CD4-positive, alpha-beta T cell treated with Interleukin-4 for 4 hours (primary cell): ENCODE measurements at places on chromosomes 16 and 17.

GRCh38 chr17:49848019-49848473, at the start of gene TAC4:
TSS of gene TAC4 (minus strand) at chr17:49848069. CDS start at chr17:49848017, 52 bp downstream.
- no peak for DNase-seq

- no peak for DNase-seq
Measured at GRCh38 chr17:57898487-57899311, 48.9 kb upstream of the MRPS23 start.

GRCh38 chr17:77521076-77521475, 380.3 kb downstream of the SEC14L1 start:
- no peak for DNase-seq

DNA sequence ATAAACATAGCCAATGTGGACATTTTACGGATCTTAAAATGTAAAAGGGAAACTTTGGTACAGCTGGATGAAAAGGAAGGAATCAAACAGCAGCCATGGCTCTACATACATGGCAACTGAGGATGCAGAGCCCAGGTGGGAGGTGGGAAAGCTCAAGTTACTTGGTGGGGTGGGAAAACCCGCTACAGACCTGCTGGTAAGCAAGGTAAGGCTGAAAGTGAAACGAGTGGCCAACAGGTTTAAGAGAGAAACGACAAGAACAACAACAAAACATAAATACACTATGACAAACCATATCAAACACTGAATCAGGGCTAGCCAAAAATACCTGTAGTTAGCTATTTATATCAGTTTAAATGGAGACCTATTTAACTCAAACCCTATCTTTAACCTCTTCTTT, 185.3 kb downstream of the CEP112 start:
- DNase-seq = no peak

GRCh38 chr16:2756288-2757015, 4.0 kb downstream of the SRRM2 start:
- no peak for DNase-seq

DNA sequence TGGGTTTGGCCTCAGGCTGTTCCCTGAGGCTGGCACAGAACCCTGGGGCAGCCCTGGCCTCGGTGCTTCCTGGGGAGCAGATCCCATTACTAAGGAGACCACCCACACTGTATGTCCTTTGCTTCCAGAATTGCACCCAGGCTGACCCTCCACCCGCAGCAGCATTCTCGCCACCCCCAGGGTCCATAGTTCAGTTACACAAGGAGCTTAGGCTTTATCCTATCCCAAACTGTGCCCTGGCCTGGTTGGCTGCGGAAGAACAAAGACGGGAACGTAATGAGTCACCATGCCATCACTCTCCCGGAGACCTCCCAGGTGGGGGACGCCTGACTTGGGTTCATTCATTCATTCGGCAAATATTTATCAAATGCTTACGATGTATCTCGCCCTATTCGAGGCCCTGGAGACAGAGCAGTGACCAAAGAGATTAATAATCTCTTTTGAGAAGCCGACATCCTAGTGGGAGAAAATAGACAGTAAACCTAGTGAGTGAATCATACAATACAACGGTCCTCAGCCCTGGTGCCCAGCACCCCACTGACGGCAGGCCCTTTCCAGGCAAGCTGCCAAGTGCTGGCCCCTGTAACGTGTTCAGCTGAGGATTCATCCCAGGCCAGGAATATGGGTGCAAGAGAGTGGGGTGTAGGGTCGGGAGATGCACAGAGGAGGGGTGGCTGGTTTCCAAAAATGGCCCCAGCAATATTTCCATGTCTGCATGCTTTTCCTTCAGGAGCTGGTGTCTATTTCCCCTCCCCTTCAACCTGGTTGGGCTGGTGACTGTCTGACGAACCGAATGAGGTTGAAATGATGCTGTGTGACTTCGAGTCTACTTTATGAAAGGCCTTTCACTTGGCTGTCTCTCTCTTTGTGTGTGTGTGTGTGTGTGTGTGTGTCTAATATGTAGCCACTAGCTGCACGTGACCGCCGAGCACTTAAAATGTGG, 134.2 kb downstream of the MGAT5B start:
- DNase-seq = no peak

DNA sequence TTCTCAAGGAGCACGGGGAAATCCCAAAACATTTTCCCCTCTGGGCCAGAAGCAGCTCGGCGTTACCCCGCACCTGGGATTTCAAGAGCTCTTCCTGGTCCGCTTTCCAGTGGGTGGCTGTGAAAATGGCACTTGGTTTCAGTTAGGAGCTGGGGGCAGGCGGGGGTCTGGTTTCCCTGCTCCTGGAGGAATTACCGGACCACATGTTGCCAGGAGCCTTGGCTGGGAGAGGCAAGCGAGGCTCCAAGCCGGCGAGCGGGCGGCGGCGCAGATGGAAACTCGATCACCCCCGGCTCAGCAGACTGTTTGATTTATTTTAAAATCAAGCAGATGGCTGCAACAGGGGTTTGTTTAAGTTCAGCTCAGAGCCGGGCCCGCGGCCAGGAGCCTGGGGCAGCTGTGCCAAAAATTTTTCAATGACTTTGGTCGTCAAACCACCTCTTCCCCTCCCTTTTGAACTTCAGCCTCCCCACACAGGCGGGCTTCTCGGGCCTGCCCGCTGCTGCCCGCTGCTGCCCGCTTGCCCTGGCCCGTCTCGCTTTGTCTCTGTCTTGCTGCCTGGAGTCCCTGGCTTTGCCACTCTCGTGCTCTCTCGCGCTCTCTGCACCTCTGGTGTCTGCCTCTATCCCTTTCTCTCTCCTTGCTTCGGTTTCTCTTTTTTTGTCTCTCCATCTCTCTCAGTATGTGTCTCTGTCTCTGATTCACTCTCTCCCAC, 108.0 kb upstream of the CIBAR2 start:
- DNase-seq = no peak

GRCh38 chr16:58409316-58409973, 17.2 kb downstream of the GINS3 start:
- DNase-seq = no peak

GRCh38 chr16:13856398-13856797, 63.6 kb upstream of the ERCC4 start:
- no peak for DNase-seq

GRCh38 chr17:76074390-76075363, at the start of gene GALR2:
TSS of gene GALR2 (plus strand) at chr17:76074781. CDS start at chr17:76074884, 103 bp downstream.
- DNase-seq = no peak

GRCh38 chr16:2487517-2487842, 12.6 kb downstream of the TBC1D24 start:
- DNase-seq = no peak

GRCh38 chr17:12940699-12941098, 77.1 kb downstream of the ELAC2 start:
- no peak for DNase-seq

DNA sequence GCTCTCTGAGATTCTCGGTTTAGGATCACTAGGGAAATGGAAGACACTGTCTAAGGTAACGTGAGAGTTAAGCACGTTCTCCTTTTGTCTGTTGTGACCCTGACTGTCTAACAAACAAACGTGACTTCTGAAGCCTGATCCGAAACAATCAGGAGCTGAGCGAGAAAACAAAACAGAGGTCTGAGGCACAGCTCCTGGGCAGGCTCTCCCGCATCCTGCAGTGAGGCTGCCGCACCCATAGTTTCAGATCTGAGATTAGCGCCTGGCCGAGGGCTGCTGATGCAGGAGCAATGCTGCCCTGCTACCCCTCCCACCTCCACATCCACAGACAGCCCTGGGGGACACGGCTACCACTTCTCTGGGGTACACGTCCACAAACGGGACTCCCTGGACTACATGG, 46.7 kb downstream of the RNF157 start:
- DNase-seq = no peak

GRCh38 chr16:2782583-2783351, 4.6 kb downstream of the PRSS33 start:
- DNase-seq = no peak

DNA sequence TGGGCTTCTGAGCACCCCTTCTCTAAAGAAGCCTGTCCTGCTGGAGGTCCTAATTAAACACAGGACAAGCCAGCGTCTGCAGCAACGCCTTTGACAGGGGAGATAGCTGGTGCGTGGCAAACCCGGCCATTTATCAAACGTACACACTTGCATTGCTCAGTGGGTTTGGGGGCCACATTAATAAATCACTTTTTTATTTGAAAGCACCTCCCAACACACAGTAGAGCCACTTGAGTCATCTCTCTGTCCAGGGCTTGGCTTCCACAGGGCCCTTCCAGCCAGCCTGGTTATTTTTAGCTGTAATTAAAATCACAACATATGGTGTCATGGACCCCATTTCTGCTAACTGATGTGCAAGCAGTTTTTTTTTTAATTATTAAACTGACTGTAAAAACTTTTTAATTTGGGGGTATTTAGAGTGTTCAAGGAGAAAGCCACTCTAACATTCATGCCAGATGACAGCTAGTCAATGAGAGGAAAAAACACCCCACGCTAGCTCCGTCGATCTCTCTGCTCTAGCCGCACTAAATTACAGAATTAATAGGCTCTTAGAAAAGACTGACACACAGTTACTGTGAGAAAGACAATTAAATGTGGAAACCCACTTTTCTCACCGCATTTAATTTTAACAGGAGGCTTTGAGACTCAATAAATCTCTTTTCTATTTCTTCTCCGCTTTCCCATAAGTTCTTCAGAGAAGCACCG, 201.0 kb upstream of the WSCD1 start:
- no peak for DNase-seq

DNA sequence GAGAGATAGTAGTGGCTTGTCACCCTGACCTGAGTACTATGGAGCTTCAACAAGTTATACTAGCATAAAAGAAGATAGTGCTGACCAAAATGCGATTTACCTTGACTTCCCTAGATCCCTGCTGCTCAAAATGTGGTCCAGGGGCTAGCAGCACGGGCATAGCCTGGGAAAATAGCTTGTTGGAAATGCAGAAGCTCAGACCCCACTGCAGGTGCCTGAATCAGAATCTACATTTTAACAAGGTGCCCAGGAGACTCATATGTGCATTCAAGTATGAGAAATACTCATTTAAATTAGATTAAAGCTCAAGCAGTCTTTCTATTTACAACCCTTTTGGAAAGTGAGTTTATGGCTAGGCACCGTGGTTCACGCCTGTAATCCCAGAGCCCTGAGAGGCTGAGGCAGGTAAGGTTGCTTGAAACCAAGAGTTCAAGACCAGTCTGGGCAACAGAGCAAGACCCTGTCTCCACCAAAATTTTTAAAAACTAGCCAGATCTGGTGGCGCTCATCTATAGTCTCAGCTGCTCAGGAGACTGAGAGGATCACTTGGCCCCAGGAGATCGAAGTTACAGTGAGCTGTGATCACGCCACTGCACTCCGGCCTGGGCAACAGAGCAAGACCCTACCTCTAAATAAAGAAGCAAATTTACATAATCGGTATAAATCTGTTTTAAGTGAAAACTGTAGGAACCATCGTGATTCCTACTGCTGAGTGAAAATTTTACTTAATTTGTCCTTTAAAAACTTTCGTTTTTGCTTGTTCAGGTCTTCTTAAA, 7.3 kb downstream of the APOH start:
- DNase-seq = no peak

DNA sequence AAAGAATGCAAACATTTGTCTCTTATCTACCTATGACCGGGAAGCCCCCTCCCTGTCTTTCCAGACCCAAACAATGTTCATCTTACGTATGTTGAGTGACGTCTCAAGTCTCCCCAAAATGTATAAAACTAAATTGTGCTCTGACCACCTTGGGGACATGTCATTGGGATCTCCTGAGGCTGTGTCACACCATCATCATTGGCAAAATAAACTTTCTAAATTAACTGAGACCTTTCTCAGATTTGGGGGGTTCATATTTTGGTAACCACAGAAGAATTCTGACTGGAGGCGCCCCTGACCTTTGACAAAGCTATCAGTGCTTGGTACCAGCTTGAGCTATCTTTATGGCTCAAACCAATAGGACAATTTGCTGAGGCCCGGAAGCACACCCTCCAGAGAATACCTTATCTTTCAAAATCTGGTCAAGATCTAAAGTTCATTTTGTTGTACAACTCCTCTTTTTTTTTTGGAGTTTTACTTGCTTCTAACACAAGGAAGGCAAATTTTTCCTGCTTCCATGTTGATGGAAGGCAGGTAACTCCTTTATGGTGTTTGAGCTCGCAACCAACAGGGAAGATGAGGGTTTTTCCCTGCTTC, 2.5 kb upstream of the LDHD start:
- no peak for DNase-seq

DNA sequence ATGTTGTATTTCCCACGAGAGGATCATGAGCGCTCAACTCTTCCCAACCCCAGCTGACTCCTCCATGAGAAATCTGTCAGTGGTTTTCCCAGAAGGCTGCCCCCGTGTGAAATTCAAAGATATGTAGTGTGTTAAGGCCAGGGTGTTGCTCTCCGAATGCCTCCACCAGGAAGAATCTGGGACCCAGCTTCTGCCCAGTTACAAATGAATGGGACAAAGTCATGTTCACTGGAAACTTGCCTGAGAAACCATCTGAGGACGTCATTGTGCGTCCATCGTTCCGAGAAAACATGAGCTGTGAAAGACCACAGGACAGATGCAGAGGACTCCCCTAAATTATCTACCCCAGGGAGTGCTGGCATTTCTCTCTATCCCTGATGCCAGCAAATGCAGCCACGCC, 86.0 kb downstream of the AIPL1 start:
- DNase-seq = no peak

GRCh38 chr16:67146523-67147357, 4.1 kb downstream of the B3GNT9 start:
- no peak for DNase-seq

GRCh38 chr16:69595127-69596036, 29.6 kb downstream of the NFAT5 start:
- no peak for DNase-seq

- DNase-seq = peak; percentile 78
Measured at GRCh38 chr16:67993207-67994039, 5.9 kb downstream of the DPEP2 start.

DNA sequence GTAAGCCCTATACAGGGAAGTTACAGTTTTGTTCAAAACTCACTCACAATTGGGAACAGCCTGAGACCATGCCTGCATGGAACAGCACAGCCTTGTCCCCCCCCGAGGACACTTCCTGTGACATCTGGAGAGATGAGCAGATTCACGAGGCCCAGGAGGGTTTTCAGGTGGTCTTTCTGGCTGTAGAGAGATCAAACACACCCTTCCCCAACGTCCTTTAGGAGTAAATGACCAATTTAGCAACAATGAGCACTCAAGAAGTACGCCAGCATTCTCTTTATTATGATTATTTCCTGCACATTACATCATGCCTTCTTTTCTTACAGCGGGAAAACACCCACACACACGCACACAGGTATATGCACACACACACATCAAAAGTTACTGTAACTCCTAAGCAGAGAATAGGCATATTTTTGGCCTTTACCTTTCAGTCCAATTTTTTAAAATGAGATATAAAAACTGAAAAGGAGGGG, 39.0 kb downstream of the ADCY9 start:
- DNase-seq = no peak

- no peak for DNase-seq
Measured at GRCh38 chr16:30076276-30076791, 540 bp downstream of the PPP4C start.

GRCh38 chr17:27552276-27552732, 78.7 kb upstream of the LGALS9 start:
- DNase-seq = no peak

- DNase-seq = no peak
Measured at GRCh38 chr17:7982666-7983065, 19.7 kb upstream of the GUCY2D start.

- DNase-seq = no peak
Measured at GRCh38 chr16:79664407-79664806, 63.9 kb upstream of the MAF start.
